ENCODE measurements at places on chromosomes 4 and X.

GRCh38 chr4:5478169-5478568, 230.2 kb downstream of the EVC2 start:
- no peak for DNase-seq

- DNase-seq, result no peak
Measured at GRCh38 chr4:87026800-87027495, 92.1 kb downstream of the AFF1 start.

DNA sequence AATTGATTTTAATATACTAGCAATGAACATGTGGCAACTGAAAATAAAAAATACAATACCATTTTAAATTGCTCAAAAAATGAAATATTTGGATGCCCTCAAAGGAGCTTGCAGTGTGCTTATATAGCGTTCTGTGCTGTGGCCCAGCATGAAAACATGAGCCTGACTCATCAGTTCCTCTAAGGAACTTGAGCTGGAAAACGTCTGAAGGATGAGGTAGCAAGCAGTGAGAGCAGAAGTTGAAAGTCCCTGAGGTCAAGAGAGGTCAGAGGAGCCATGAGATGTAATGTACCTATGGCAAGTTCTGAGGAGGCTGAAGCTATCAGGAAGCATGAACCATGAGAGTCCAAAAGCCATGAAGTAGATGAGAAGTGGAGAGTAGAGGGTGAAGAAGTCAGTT, 59.7 kb downstream of the HMGB3 start:
- no peak for DNase-seq

DNA sequence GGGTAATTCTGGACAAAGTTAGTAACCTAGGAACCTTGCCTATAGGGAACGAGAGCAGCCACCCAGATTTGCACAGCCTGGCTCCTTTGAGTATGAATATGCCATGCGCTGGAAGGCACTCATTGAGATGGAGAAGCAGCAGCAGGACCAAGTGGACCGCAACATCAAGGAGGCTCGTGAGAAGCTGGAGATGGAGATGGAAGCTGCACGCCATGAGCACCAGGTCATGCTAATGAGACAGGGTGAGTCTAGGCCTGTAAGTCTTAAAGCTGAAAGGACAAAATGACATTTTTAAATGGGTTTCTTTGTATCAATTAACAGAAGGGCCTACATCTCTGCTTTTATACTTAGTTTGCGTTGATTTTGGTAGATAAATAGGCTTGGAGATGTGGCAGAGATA, 4.7 kb upstream of the ITGB1BP2 start:
- DNase-seq, result no peak

DNA sequence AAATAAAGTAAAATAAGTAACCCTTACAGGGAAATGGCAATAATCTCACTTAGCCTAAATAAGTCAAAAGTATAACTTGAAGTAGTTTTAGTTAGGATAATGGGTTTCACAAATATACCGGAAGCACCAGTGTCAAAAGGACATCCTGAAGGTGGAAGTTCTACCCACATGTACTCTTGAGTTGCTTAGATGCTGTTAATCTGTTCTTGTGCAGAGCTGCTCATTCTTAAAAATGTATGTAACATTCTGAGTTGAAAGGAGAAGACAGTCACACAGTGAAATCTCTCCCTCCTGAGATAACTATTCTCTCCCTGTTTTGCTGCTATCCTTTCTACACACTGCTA, 11.2 kb upstream of the CCNG2 start:
- no peak for DNase-seq

All from stimulated activated CD8-positive, alpha-beta memory T cell treated with anti-CD3 and anti-CD28 coated beads, Interleukin-4, amount 100 ng/mL, for 48 hours (primary cell).